Thyroid gland (tissue), 4 donors: ENCODE measurements at places on chromosomes 11 and 22. TPM values are rescaled to one million over a fixed set of nuclear protein-coding genes. Genes with fewer than 3 reads are reported as not detected.

- no peak for DNase-seq
- no peak overlapping the region for H3K4me3 ChIP-seq
- no peaks in the 10 kb centered on the region for H3K4me1 ChIP-seq
Observed at GRCh38 chr22:25702040-25702439, 39.9 kb upstream of the MYO18B start.

DNA sequence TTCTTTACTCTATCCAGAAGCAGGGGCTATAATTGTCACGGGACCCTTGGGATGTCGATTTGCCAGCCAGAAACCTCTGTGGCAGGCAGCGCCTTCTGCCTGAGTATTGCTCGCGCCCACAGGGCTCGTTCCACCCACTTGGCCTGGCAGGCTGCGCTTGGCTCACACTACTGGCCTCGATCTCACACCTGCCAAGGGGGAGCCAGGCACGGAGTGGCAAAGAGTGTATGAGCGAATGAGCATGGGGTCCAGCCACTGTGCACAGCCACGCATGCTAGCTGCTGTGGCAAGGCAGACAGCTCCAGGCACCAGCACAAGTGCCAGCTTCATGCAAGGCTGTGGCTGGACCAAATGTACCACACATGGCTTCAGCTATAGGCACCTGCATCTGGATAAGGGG is 599.8 kb downstream of the DLG2 start:
- no peak for DNase-seq
- no peak overlapping the region for H3K4me3 ChIP-seq
- H3K27me3 ChIP-seq = no peaks in the 10 kb centered on the region
- no peaks in the 10 kb centered on the region for H3K4me1 ChIP-seq
- no peaks in the 10 kb centered on the region for H3K36me3 ChIP-seq
- H3K27ac ChIP-seq = no peak overlapping the region

GRCh38 chr22:43723816-43724215 is 88.3 kb downstream of the EFCAB6 start:
- no peak overlapping the region for H3K4me3 ChIP-seq
- no peak overlapping the region for H3K27ac ChIP-seq
- H3K36me3 ChIP-seq = no peaks in the 10 kb centered on the region
- DNase-seq = no peak
- no peaks in the 10 kb centered on the region for H3K27me3 ChIP-seq

DNA sequence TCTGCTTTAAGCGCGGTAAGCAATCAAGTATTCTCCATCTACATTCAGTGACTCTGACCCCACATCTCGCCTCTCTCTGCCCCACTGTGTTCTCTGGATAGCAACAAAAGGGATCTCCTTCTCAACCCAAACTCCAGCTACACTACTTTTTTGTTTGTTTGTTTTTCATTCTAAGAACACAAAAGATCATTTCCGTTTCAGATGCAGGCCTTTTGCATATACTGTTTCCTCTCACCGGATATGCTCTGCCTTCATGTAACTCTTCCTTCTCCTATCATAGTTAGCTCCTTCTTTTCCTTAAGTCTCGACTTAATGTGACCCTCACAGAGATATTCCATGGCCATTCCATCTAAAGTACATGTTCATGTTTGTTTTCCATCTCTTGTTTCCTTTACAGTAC is 179.8 kb upstream of the MTMR2 start:
- H3K27ac ChIP-seq = no peak overlapping the region
- no peak for DNase-seq
- H3K4me1 ChIP-seq = peaks cover 17% of the 10 kb centered on the region
- no peaks in the 10 kb centered on the region for H3K36me3 ChIP-seq

DNA sequence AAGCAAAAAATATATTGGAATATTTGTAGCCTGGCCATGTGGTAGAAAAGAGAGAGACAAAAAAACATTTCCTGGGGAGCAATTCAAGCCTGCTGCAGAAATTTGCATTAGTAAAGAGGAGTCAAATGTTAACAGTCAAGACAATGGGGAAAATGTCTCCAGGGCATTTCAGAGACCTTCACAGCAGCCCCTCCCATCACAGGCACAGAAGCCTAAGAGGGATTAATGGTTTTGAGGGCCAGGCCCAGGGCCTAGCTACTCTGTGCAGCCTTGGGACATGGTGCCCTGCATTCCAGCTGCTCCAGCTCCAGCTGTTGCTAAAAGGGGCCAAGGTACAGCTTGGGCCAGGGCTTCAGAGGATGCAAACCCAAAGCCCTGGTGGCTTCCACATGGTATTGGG is 46.8 kb downstream of the PGR start:
- H3K27ac ChIP-seq = no peak overlapping the region
- H3K27me3 ChIP-seq = no peaks in the 10 kb centered on the region
- DNase-seq = no peak
- H3K4me3 ChIP-seq = no peak overlapping the region
- H3K4me1 ChIP-seq = no peaks in the 10 kb centered on the region

DNA sequence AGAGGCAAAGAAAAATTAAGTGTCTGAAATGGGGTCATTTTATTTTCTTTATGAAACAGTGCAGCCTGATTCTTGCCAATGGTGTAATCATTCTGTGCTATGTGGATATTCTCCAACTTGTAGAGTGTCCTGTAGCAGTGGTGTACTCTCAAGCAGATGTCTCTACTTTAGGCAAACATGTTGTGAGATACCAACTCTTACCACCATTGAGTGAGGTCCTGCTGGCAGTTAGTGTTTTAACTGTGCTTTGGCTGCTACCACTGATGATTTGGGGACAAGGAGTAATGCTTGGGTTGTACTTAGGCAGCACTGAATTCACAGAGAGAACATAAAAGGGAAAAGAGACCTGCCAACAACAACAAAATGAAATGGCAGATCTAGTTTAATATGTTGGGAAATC is 122.5 kb downstream of the APIP start:
- no peak overlapping the region for H3K27ac ChIP-seq
- peaks cover 4% of the 10 kb centered on the region for H3K4me1 ChIP-seq
- no peak for DNase-seq
- H3K4me3 ChIP-seq = no peak overlapping the region

GRCh38 chr11:134479206-134480135 is 67.4 kb upstream of the B3GAT1 start:
- H3K27me3 ChIP-seq = no peaks in the 10 kb centered on the region
- no peak overlapping the region for H3K27ac ChIP-seq
- no peaks in the 10 kb centered on the region for H3K4me1 ChIP-seq
- no peaks in the 10 kb centered on the region for H3K36me3 ChIP-seq

Gene FREY1
- total RNA-seq = 1.8 TPM
